ENCODE measurements at places on chromosomes 7 and 10.

DNA sequence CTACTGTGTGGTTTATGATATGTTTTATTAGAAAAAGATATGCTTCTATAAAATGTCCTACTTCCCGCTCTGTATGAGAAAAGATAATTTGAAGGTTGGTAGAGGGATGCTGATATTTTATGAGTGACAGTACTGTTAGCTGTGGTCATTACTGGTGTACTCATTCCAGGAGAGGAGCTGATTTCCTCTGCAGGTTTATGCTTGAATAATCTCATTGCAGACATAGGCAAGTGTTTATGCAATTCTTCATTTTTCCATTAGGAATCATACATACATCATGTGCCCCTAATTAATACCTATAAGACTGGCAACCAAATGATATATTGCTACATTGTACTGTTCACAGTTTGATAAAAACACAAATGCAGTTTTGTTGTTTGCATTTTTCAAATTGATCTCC, 269.4 kb downstream of the MALRD1 start:
- no peak for DNase-seq

DNA sequence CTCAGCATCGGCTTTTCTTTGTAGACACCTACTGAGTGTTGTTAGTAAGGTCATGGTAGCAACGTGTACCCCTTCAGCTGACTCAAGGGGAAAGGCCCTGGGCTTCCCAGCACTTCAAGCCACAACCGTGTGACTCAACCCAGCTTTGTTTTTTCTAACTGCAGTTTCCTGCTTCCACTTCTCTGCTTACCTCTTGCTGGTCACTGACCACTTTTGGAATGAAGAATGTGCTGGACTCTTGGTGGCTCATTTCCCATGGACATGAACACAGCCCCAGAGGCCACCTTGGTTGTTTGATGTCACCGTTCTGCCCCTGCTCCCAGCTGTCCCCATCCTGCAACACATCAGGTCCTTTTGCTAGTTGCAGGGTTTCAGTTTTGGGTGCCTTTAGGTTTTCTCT, 69.5 kb upstream of the ZNF438 start:
- peak; percentile 92 for DNase-seq

DNA sequence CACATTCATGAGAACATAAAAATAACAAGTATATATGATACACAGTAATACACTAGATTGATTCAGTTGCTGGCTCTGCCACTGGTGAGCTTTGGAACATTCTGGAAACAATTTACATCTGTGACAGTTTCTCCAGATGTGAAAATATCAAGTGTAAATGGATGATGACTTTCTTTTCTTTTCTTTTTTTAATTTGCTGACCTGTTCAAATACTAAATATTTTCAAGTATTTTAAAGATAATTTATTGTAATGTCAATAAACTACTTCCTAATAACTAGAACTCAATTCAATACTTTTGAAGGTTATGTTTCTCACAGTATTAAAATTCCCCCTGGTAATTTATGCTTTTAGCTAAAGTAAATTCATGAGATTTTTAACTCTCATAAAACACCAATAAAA, 180.3 kb downstream of the CRPPA start:
- DNase-seq = no peak

- DNase-seq = no peak
Observed at GRCh38 chr7:85673876-85674275, 487.0 kb upstream of the SEMA3D start.

DNA sequence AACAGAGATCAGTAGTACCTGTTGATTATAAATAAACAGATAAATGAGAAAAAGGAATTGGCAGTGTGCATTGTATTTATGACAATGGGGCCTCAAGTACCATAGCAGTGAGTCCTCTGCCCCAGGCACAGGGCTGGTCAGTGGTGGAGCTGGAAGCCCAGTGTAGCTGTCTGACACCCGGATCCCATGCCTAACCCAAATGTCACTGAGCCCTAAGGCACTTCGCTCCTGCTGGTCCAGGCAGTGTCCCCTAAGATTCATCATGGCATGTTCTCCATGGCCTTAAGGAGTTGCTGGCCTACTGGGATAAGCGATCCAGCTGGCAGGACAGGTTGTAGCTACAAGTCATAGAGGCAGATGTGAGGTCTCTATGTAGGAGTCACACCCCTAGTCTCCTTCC, 3.3 kb upstream of the ZNF736 start:
- no peak for DNase-seq

- no peak for DNase-seq
Observed at GRCh38 chr10:116720668-116721546, 21.5 kb downstream of the HSPA12A start.

DNA sequence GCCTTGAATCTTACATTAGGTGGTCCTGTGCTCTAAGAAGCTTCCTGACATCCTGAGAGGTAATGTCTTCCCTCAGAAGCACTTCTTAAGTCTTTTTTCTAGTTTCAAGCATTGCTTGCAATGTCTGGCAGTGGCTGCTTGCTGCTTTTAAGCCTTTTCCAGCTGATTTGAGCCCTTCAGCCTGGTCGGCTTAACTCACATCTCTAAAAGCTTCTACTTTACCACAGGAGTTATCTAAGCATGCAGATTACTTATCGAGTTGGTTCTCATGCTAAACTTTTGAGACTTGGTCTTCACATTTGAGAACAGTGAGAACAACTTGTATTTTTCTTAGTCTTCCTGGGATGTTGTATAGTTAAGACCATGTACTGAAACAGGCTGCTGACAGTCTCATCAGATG, 3.9 kb downstream of the LRMDA start:
- DNase-seq = no peak

DNA sequence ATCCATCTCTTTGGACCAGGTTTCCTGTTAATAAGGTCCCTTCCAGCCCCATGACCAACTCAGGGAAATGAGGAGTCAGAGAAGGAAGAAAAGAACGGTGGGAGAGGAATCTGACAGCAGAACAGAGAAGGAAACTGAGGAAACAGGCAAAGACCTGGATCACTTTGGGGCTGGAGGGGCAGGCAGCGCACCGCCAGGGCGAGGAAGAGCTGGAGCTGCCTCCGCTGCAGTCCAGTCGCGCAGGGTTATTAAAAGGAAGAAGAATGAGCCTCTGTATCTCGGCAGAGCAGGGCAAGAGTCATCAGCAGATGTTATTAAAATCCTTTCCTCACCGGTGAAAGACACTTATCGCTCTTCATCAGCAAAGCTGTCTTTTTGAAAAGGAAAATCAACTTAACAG, 37.7 kb upstream of the R3HCC1L start:
- no peak for DNase-seq

- DNase-seq = peak; percentile 77
Observed at GRCh38 chr10:123154711-123155505, 706 bp downstream of the BUB3 start.

DNA sequence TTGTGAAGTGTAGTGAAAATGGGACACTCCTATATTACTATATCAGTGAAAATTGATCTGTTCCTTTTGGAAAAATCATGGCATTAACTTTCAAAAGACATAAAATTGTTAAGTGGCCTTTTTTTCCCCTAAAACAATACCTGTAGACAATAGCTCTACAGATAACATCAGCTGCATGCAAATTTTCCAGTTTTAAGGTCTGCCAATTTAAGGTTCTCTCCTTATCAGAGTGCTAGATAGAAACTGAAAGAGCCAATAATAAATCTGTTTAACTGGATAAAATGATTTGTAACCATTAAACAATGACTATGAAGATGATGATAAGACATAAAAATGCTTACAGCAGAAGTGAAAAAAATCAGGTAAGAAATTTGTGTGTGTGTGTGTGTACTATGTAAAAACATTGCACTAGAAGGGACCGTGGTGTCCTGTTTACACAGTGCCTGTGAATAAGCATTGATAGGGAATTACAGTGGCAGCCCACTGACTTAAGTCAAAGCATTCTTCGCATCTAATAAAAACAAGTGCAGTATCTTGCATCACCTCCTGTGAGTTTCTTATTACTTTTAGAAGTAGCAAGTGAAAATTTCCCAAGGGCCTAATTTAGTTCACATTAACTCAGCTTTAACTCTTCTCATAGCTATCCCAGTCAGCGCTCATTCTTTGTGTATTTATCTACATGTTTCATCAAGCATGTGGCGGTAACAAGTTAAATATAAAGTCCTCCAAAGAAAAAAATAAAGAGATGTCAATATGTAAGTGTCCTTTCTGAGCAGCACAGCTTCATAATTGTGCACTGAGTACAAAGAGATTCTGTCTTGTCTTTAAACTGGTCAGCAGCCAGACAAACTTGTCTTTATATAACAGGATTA, 261.9 kb downstream of the ARL4A start:
- no peak for DNase-seq

GRCh38 chr7:4107839-4108238, 574.3 kb upstream of the FOXK1 start:
- DNase-seq = no peak

DNA sequence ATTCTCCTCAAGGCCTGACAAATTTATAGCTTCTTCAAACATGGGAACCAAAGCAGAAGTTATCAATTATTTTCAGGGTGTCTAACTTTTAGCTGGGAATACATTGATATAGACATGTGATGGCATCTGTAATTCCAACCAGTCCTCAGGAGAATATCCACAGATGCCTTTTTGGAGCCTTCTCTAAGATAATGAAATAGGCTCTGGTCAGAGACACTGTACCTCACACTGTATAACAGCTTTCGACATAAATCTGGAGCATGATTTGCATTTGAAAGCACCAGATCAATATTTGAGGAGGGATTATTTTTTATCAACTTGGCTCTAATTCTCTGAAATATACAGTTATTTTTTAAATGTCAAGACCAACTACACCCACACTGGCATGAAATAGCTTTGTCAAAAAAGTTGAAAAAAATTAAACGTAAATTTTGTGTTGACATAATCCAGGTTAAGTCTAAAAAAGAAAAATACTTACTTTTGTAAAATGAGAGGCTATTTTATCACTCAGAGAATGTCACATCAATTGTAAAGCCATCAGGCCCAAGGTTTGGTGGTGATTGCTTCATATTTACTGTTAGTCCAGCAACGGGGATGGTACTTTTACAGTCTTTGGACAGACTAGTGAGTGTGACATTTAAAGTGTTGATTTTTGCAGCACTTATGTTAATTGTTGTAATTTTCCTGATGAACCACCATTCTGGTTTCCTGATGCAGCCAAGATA, 177.0 kb upstream of the SP8 start:
- no peak for DNase-seq

DNA sequence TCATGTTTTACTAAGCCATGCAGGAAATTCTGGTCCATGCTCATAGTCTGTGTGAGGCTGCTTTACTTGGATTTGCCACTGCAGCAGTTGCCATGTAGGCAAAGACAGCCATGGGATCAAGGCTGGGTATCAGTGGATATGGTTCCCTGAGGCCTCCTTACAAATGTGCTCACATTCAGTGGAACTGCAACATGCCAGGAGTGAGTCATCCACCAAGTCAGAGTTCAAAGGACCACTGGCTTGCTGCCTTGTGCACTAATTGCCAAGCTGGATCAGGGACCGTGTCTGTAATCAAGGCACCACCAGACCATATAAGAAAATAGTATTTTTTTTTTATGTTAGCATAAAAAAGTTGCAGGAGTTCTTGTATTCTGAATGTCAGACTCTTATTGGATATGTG, 101.0 kb downstream of the CDCA7L start:
- DNase-seq = no peak

- DNase-seq = no peak
Observed at GRCh38 chr10:44378626-44379025, 6.3 kb downstream of the CXCL12 start.

GRCh38 chr10:127990846-127991542, 84.1 kb downstream of the PTPRE start:
- DNase-seq = peak; percentile 88

GRCh38 chr10:84908491-84908890, 580.1 kb downstream of the CCSER2 start:
- no peak for DNase-seq

DNA sequence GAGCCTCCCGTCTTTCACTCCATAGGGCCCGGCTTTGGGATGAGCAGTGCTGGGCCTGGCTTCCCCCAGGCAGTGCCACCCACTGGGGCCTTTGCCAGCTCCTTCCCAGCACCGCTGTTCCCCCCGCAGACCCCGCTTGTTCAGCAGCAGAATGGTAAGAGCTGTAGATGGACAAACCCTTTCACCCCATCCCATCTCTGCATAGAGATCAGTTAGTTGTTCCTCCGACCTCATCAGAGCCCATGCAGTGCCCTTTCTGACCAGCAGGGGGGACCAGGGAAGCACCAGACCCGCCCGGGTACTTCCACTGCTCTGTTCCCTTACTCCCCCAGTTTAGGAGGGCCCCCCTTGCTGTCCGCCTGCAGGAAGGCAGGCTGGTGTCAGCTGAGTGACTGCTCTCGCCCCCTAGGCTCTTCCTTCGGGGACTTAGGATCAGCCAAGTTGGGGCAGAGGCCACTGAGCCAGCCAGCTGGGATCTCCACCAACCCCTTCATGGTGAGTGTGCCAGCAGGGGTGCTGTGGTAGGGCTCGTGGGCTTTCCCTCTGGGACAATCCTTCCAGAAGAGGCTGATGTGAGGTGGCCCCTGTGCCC, 9.8 kb downstream of the SAP25 start:
- DNase-seq = peak; percentile 80

DNA sequence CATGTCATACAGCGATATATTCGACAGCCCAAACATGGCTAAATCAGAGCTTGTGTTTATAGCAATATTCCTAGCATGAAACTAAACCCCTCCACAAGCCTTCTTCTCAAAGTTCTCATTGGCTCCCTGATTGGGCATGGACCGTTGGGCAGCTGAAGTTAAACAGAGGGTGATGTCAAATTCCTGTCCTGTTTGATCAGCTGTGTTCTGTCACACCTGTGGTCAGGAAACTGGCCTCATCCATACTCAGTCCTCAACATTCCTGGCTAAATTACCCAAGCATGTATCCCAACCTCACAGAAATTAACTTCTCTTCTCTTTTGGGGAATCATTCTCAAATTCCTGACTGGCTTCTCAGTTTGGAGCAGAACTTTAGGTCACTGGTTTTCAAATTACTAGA, 107.9 kb downstream of the ODAD2 start:
- DNase-seq = no peak

- no peak for DNase-seq
Observed at GRCh38 chr10:127836176-127836575, 56.6 kb downstream of the CLRN3 start.

GRCh38 chr7:73560109-73560835, 2.8 kb upstream of the BCL7B start:
- peak; percentile 52 for DNase-seq

- no peak for DNase-seq
Observed at GRCh38 chr7:52715701-52716100, 319.7 kb upstream of the POM121L12 start.

DNA sequence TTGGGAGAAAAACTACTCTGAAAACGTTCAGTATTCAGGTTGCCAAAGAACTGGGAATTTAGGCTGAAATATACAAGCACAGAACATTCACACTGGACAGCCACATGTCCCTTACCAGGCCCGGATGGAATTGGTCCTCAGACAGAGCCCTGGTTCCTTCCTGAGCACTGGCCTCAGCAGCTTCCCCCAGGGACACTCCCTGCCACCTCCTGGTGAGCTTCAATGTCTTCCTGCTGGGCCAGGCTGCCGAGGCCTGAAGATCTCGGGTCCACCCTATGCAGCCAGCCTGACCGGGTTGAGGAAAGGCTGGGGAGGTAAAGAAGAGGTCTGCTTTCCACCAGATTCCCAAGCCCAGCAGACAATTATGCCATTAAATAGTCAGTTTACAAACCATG, 24.8 kb downstream of the LEP start:
- DNase-seq = no peak

Measured in activated CD4-positive, alpha-beta T cell treated with anti-CD3 and anti-CD28 coated beads, Interleukin-10, Interleukin-2, amounts not matched to agents 100 ng/mL and 50 ng/mL, durations not matched to agents 16 hours and 8 hours (primary cell).